ENCODE measurements at places on chromosomes 2 and 18. TPM values are rescaled to one million over a fixed set of nuclear protein-coding genes. Genes with fewer than 3 reads are reported as not detected.

GNLY gene
- not detected for total RNA-seq

ARHGAP15 gene
- total RNA-seq: not detected

CFAP221 gene
- total RNA-seq: 1.1 TPM

XDH gene
- not detected for total RNA-seq

TRIB2 gene
- total RNA-seq: 14.2 TPM

TANK gene
- 75.2 TPM for total RNA-seq

CTLA4 gene
- total RNA-seq: not detected

UGT1A5 gene
- total RNA-seq: not detected

HAAO gene
- 0.18 TPM for total RNA-seq

UCN gene
- total RNA-seq: 0.20 TPM

GYPC gene
- total RNA-seq: 0.74 TPM

MDH1B gene
- 0.35 TPM for total RNA-seq

AGXT gene
- not detected for total RNA-seq

SPATA3 gene
- not detected for total RNA-seq

INPP5D gene
- total RNA-seq: 27.2 TPM

ABHD3 gene
- total RNA-seq: 5.0 TPM

MPP4 gene
- 9.0 TPM for total RNA-seq

TMEM198 gene
- total RNA-seq: not detected

SKA1 gene
- 23.0 TPM for total RNA-seq

PMAIP1 gene
- total RNA-seq: 13.7 TPM

UGT1A7 gene
- total RNA-seq: not detected

SSB gene
- total RNA-seq: 115 TPM

GAL3ST2 gene
- not detected for total RNA-seq

CABYR gene
- 1.5 TPM for total RNA-seq

METTL5 gene
- 47.3 TPM for total RNA-seq

SNTG2 gene
- total RNA-seq: not detected

USP14 gene
- 22.9 TPM for total RNA-seq

RASGRP3 gene
- total RNA-seq: 15.7 TPM

ZSCAN30 gene
- total RNA-seq: 11.9 TPM

AQP12B gene
- total RNA-seq: not detected

TXNDC2 gene
- under 0.01 TPM for total RNA-seq

IMPACT gene
- 26.7 TPM for total RNA-seq

METAP1D gene
- total RNA-seq: 7.6 TPM

Data from pulmonary artery endothelial cell (primary cell).